ENCODE measurements at places on chromosomes 13 and 19.
A peak's percentile ranks its signal among the peaks of the same experiment; 100 is the strongest.

DNA sequence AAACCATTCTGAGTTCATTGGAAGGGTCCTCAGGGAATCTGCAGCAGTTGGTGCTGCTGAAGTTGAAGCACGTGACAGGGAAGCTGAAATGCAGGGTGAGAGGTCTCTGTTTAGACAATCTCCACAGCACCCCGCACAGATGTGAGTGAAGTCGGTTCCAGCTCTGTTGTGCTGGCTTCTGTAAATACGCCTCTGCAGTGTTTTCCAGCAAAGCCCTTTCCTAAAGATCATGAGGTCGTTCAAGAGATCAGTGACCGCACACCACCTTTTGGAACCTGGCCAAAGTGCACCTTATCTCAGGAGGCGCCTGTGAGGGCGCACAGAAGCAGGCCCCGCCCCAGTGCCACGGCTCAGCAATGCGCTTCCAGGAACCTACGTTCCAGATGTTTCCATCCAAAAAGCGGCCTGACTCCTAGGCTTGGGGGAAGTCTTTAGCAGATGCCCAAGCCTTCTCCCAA is 10.8 kb downstream of the CUL4A start:
- no peak for DNase-seq

- no peak for DNase-seq
These were observed 73.9 kb upstream of the GPR183 start for GRCh38 chr13:99380921-99381645.

DNA sequence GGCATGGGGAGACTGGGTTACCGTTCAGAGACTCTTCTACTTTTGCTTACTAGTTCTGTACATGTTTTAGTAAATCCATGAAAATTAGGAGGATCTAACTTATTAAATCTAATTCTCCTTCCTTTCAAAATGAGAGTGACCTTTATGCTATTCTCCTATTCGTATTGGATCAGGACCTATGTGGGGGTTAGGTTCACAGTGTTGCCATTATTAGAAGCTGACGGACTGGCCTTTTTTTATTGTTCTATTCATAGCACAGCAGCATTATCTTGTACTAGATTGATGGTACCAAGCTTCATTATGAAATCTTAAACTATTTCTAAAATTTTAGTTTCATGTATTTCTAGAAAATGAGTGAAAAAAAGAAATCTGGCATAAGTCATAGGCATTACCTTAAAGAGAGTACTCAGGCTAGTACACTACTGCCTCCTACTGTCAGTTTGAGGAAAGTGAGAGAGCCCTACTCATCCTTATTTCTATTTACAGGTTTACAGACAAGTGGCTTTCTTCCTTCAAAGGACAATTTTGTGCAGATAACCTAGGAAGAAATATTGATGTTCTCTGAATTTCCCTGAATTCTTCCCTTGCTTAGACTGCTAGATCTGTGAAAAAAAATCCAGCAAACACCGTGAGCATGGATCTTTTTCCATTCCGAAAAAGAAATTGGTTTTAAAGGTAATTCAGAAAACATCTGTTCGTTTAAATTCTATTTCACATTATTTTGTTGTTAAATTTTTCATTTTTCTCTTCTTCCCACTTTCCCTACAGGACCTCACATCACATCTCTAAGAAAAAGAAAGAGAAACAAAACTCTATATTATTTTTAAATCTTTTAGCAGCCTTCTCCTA is 485.5 kb downstream of the DIAPH3 start:
- peak; percentile 37 for DNase-seq

- DNase-seq, result peak; percentile 63
These were observed 26.5 kb upstream of the HOMER3 start for GRCh38 chr19:18967358-18968146.

Data from left renal pelvis (tissue), 4 donors.